WTC11 (cell line): ENCODE measurements at places on chromosomes 1 and 21. TPM values are rescaled to one million over a fixed set of nuclear protein-coding genes. Genes with fewer than 3 reads are reported as not detected.

The CRYBG2 gene
- 14.4 to 21.1 TPM (median 17.8 TPM) in 3 replicates for total RNA-seq

DNA sequence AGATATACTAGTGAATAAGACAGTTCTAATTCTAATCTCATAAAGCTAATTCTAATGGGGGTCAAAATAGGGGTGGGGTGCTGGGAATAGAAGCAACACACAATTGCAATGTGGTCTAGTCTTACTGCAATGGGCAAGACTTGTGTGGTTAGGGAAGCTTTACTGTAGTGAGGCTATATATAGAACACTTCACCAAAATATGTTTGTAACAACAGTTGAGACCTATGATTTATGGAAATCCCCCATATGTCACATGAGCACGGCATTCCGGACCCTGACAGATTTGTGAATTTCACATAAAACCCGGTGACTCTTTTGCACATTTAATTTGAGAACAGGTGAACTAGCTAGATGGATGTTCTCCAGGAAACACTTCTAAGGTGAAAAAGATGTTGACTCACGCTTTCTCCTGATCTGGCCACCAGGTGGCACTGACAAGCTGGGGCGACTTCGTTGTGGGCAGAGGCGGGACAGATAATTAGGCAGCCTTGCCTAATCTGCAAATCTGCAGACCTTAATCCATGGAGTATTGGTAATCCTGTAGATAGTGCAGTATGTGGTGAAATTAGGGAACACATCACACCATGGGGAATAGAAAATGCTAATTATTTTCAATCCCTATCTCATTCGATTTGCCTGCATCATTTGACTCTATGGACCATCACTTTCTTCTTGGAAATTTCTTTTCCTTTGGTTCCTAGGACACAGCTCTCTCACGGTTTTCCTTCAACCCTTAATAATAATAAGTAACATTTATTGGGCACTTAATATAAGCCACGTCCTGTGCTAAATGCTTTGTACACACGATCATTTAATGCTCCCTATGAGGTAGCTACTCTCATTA, 37.7 kb downstream of the KIAA0040 start:
- peak; percentile 77 for DNase-seq

DNA sequence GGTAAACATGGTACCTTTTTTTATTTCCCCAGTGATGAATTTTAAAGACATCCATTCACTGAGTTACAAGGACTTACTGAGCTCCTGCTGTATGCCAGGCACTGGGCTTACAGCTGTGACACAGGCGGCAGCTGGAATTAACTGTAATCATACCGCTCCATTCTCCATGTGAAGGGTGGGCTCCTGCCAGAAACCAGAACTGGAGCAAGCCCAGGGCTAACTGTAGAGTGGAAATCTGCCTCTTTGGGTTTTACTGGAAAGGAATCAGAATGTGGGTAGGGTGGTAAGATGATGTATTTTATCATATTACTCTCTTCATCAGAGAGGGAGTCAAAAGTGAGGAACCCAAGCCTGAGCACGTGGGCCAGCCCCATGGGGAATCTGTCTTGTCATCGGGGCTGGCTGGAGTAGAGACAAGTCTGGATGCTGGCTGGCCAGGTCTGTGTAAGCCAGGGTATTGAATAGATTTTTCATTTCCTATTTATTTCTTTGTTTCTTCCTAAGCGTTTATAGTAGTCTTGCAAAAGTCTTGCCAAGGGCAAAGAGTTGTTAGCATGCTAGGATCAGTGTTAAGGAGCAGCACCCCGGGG, 21.5 kb downstream of the FGGY start:
- no peak for DNase-seq

The AIM2 gene
- total RNA-seq: 1.1 to 1.6 TPM (median 1.4 TPM) in 3 replicates

GRCh38 chr21:36717976-36718375, 19.1 kb downstream of the SIM2 start:
- no peak for DNase-seq

GRCh38 chr21:8993943-8994639, 1527.3 kb upstream of the TPTE start:
- no peak for DNase-seq

The LIPI gene
- not detected in 3 replicates for total RNA-seq

GRCh38 chr1:241186716-241187115, 170.3 kb downstream of the RGS7 start:
- no peak for DNase-seq

GRCh38 chr1:29991025-29991424, 732.4 kb downstream of the MATN1 start:
- DNase-seq: peak; percentile 78

- DNase-seq: no peak
These were observed 15.4 kb upstream of the SLC5A9 start for GRCh38 chr1:48207131-48207530.

- no peak for DNase-seq
These were observed 22.6 kb upstream of the TTC34 start for GRCh38 chr1:2823921-2824610.

The IQGAP3 gene
- total RNA-seq: 30.8 to 33.3 TPM (median 33.3 TPM) in 3 replicates

- DNase-seq: no peak
These were observed 141.6 kb upstream of the NBPF11 start for GRCh38 chr1:148293651-148294050.

DNA sequence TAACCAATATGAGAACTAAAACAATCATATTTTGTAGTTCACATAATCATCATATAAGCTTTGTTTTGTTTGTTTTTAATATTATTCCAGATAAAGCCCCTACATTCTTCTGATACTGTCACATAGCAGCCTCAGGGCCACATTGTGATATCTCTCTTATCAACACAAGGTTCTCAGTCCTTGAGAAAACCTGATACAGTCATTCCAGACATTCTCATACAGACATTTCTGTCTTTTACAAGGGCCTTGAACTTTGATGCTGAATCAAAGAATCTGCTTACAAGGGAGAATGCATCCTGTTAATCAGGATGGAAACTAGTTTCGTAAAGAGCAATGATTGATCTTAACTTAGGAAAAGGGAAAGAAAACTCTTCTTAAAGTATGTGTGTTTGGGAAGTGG, 12.7 kb upstream of the VCAM1 start:
- DNase-seq: no peak

DNA sequence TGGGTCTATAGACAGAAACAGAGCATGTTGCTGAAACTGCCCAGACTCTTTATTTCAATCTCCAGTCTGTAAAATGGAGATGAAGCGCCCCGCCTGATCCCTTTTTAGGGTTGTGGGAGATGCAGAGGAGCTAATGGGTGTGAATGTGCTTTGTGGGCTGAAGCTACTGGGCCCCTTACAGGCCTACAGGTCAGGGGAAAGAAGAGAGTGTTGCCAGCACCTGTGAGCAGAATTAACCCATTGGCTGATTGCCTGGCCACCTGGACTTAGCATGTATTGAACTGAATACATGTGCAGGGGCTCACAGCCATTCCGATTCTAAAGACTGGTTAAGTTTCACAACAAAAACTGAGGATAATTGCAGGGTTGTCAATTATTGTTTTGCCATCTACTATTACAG, 13.9 kb upstream of the ATF3 start:
- no peak for DNase-seq

DNA sequence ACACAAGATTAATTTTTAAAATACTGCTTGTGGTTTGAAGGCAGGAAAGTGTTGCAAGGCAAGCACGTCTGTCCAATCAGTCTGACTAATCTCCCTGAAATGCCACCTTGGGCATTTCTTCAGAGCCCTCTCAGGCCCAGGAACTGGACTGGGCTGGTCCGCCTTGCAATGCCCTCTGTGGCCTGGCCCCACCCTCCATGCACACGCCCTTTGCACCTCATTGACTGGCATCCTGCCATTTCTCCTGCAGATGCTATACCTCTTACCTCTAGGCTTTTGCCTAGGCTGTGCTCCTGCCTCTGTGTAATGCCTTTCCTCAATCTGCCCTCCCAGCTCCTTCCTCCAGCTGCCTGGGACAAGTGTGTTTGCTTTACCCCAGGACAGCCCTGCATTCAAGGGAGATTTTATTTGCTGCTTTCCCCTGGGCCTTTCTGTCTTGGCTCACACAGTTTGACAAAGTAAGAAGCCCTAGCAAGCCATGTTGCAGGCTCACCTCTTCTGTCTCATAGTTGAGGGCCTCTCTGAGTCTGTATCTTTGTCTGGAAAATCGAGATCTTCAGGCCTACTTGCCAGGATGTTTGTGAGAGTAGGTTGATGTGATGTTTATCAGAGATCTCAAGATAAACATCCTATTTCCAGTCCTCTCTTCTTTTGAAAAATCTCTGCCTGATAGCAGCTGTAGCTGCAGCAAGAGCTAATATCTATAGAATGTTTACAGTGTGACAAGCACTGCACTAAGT, 149.2 kb upstream of the JUN start:
- no peak for DNase-seq

The ITLN2 gene
- total RNA-seq: 5.9 to 7.8 TPM (median 7.0 TPM) in 3 replicates

GRCh38 chr1:36523850-36524249, 41.1 kb upstream of the CSF3R start:
- no peak for DNase-seq

DNA sequence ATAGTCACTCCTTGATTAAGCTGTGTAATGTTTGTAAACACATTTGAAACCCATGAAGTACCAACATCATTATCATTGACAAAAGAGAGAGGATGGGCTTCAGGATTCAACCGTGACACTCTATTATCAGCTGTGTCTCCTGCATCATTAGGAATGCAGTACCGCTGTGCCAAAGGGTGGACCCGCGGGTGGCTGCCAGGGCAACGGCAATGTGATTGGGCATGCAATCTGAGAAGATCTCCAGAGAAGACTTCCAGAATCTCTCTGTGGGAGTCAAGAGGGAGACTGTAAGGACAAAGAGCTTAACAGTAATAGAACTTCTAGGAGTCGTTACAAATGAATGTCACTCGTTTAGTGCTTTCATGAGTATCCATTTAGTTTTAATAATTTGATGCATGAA, 97.9 kb downstream of the USH2A start:
- peak; percentile 11 for DNase-seq

DNA sequence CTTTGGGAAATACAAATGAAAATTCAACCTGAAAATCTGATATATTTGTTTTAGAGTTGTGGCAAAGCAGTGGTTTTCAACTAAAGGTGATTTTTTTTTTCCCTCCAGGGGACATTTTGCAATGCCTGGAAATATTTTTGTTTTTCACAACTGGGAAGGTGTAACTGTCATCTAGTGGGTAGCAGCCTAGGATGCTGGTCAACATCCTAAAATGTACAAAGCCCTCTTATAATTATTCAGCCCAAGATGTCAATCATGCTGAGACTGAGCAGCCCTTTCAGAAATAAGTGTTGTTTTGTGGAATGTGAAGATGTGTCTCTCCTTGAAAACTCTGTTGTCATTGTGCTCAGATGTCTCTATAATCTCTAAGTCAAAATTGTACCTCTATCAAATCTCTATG, 95.2 kb upstream of the NCAM2 start:
- DNase-seq: no peak

The TEX38 gene
- 0.17 to 0.21 TPM (median 0.18 TPM) in 3 replicates for total RNA-seq

The GOLT1A gene
- total RNA-seq: 6.5 to 6.7 TPM (median 6.6 TPM) in 3 replicates
